ENCODE measurements at places on chromosomes 13 and 19. TPM values are rescaled to one million over a fixed set of nuclear protein-coding genes. Genes with fewer than 3 reads are reported as not detected.

GRCh38 chr19:10587022-10587838 is at the start of gene AP1M2:
Gene AP1M2, minus strand, starts transcription at chr19:10587312. Its CDS starts 81 bp downstream, at chr19:10587231.
- H3K4me3 ChIP-seq, result no peak within 1 kb of the TSS
- H3K36me3 ChIP-seq, result no peaks in the 10 kb centered on the region
- no peak within 1 kb of the TSS for H3K27ac ChIP-seq
- H3K27me3 ChIP-seq, result no peaks in the 10 kb centered on the region
- H3K4me1 ChIP-seq, result no peaks in the 10 kb centered on the region

- peaks cover 62% of the 10 kb centered on the region for H3K4me1 ChIP-seq
- peaks cover 55% of the 10 kb centered on the region for H3K36me3 ChIP-seq
Measured at GRCh38 chr19:3054972-3055740, 7.1 kb downstream of the TLE5 start.

DNA sequence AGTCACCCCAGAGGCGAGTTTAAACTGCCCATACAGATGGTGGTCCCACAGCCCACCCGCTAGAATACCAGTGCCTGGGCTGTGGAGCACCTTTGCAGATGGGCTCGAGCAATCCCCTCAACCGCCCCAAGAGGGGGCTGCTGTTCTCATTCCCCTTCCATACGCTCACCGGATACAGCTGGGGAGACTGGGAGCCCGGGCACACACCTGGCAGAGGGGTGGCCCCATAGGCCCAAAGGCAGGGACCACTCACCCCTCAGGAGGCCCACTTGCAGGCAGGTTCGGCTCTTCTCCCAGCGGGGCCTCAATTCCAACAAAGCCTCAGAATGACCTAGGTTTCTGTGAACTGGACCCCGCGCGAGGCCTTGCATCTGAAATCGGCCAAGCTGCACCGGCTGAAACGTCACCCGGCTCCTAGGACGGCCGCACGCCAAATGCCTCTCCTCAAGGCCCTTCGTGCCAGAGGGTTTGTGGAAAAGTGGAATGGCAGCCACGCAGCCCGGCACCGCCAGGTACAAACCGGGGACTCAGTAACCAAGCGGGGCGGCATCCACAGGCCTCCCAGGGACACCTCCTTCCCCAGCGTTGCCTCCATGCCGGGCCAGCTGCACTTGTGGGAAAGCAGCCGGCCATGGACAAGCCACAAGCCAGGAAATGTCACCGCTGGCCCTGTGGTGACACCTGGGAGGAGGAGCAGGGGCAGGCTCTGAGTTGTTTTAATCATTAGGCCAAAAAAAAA is 18.7 kb downstream of the MLLT1 start:
- H3K4me1 ChIP-seq, result no peaks in the 10 kb centered on the region
- DNase-seq, result no peak
- H3K36me3 ChIP-seq, result peaks cover 9% of the 10 kb centered on the region
- no peaks in the 10 kb centered on the region for H3K27me3 ChIP-seq

Gene ZNF575
- 2.1 TPM for total RNA-seq

- H3K36me3 ChIP-seq, result no peaks in the 10 kb centered on the region
- no peak for DNase-seq
- H3K4me3 ChIP-seq, result no peak overlapping the region
- H3K27me3 ChIP-seq, result no peaks in the 10 kb centered on the region
- no peak overlapping the region for H3K27ac ChIP-seq
- no peaks in the 10 kb centered on the region for H3K4me1 ChIP-seq
Measured at GRCh38 chr13:37481885-37482227, 116.7 kb downstream of the POSTN start.

Gene ZNF382
- total RNA-seq, result 10.0 TPM

GRCh38 chr19:19488875-19489690 is 26.3 kb downstream of the TSSK6 start:
- peak; percentile 96 for DNase-seq
- no peaks in the 10 kb centered on the region for H3K27me3 ChIP-seq
- H3K4me1 ChIP-seq, result peaks cover 61% of the 10 kb centered on the region
- H3K36me3 ChIP-seq, result peaks cover 27% of the 10 kb centered on the region
- H3K27ac ChIP-seq, result peak overlapping the region; percentile 89
- H3K4me3 ChIP-seq, result peak overlapping the region; percentile 40

Gene HSPBP1
- total RNA-seq, result 84.1 TPM

Gene ZNF284
- total RNA-seq, result 2.4 TPM

GRCh38 chr19:15136234-15136954 is 29.2 kb downstream of the SYDE1 start:
- no peak overlapping the region for H3K4me3 ChIP-seq
- no peaks in the 10 kb centered on the region for H3K36me3 ChIP-seq
- no peak overlapping the region for H3K27ac ChIP-seq
- H3K4me1 ChIP-seq, result no peaks in the 10 kb centered on the region
- no peak for DNase-seq
- no peaks in the 10 kb centered on the region for H3K27me3 ChIP-seq

DNA sequence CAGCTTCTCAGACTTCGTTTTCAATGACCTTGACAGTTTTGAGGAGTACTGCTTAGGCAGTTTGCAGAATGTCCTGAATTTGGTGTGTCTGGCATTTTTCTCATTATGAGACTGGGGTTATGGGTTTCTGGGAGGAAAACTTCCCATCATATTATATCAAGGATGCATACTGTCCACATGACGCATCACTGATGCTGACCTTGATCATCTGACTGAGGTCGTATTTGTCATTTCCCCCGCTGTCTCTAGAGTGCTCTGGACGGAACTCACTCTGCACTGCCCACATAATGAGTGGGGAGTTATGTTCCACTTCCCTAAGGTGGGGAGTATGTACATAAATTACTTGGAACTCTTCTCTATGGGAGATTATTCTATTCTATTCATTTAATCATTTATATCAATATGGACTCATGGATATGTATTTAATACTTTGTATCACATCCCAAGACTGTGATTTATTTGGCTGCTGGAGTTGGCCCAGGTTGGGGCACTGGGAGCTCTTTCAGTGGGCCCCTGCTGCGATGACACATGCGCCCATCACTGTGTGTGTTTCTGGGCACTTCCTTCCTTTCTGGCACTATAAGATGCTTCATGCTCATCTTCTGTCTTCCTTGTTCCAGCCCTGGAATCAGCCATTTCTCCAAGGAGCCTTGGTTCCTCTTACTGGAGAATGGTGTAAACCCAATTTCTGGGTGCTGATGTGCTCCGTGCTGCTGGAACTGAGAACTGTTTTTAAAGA is 138.6 kb downstream of the MIPEP start:
- no peaks in the 10 kb centered on the region for H3K27me3 ChIP-seq
- no peaks in the 10 kb centered on the region for H3K4me1 ChIP-seq
- H3K27ac ChIP-seq, result no peak overlapping the region
- H3K36me3 ChIP-seq, result no peaks in the 10 kb centered on the region
- no peak overlapping the region for H3K4me3 ChIP-seq
- DNase-seq, result no peak

DNA sequence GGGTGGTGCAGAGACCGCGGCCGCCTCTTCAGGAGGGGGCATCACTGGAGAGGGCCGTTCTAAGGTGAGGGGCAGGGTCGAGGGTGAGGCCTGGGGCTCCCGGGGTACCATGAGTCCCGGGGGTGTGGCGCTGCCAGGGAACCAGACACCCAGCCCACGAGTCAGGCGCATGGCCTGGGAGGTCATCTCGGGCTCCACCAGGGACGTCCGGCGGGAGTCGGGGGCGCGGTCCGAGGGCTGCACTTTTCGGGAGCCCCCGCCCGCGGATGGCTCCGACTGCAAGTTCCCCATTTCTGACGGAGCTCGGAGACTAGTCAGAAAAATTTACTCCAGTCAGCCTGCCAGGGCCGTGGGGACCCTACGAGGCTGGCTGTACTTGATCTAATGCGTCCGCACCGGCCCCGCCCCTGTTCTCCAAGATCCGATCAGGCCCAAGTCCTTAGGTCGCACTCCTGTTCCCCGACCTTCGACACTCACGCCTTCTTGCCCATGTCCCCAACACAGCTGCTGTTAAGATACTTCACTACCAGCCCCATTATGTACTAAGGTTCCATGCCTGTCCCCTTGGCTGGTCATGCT is 774 bp downstream of the GGN start:
- H3K4me3 ChIP-seq, result peak overlapping the region; percentile 78
- peak overlapping the region; percentile 31 for H3K27ac ChIP-seq
- H3K36me3 ChIP-seq, result peaks cover 10% of the 10 kb centered on the region

DNA sequence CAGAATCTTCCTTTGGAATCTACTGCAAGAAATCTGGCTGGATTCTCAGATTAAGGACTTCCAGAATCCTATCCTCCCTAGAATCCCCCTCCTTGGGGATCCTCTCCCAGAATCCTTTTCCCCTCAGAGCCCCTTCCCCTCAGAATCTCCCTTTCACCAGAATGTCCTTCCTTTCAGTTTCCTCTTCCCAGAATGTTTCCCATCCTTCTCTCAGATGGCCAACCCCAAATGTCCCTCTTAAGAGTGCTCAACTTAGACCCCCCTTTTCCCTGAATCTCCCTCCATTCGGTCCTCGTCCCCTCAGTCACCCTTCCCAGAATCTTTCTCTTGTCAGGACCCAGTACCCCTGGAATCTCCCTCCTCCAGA is 584 bp upstream of the RPS16 start:
- peak overlapping the region; percentile 79 for H3K4me3 ChIP-seq
- no peak for DNase-seq
- no peaks in the 10 kb centered on the region for H3K27me3 ChIP-seq
- peak overlapping the region; percentile 96 for H3K27ac ChIP-seq
- peaks cover 27% of the 10 kb centered on the region for H3K36me3 ChIP-seq

- no peak overlapping the region for H3K27ac ChIP-seq
- H3K4me3 ChIP-seq, result no peak overlapping the region
- no peaks in the 10 kb centered on the region for H3K36me3 ChIP-seq
- peaks cover 2% of the 10 kb centered on the region for H3K27me3 ChIP-seq
Measured at GRCh38 chr19:45879971-45880370, 6.0 kb downstream of the IRF2BP1 start.

DNA sequence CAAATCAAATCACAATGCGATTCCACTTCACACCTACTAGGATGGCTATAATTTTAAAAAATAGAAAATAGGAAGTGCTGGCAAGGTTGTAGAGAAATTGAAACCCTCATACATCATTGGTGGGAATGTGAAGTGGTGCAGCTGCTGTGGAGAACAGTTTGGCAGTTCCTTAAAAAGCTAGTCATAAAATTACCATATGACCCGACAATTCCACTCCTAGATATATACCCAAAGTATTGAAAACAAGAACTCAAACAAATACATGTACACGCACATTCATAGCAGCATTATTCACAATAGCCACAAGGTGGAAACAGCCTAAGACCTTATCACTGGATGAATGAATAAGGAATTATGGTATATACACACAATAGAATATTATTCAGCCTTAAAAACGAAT is 12.0 kb downstream of the HMGB1 start:
- H3K36me3 ChIP-seq, result no peaks in the 10 kb centered on the region
- no peak overlapping the region for H3K4me3 ChIP-seq
- no peaks in the 10 kb centered on the region for H3K27me3 ChIP-seq

Data from CD8-positive, alpha-beta memory T cell (primary cell).